Thymus (tissue), 14 donors: ENCODE measurements at places on chromosomes 1 and 21.

- DNase-seq: no peak
Observed at GRCh38 chr1:116404699-116405098, 31.7 kb downstream of the ATP1A1 start.

DNA sequence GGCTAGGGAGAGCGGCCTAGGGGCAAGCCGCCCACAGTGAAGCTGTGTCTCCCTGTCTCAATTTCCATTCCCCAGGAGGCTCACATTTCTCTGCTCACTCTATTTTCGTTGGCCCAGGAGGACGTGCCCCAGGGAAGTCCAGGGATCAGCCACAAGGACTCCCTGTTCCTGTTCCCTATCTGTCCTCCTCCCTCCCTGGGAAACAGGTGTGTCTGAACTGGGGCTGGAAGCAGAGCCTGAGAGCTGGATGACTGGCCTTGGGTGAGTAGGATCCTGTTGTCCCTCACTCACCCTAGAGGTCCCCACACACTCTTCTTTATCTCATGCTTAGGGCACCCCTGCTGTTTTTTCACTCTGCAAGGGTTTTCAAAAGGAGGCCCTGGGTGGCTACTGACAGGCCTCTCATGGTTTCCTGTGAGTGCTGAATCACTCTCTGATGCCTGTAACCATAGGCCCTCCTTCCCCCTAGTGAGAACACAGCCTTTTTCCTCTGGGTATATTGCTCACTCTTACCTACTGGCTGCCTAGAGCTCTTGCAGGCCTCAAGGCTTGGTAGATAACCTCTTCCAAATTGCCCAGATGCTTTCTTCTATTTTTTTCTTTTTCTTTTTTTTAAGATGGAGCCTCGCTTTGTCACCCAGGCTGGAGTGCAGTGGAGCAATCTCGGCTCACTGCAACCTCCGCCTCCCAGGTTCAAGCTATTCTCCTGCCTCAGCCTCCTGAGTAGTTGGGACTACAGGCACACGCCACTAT is 3.3 kb upstream of the UTP11 start:
- peak; percentile 70 for DNase-seq

DNA sequence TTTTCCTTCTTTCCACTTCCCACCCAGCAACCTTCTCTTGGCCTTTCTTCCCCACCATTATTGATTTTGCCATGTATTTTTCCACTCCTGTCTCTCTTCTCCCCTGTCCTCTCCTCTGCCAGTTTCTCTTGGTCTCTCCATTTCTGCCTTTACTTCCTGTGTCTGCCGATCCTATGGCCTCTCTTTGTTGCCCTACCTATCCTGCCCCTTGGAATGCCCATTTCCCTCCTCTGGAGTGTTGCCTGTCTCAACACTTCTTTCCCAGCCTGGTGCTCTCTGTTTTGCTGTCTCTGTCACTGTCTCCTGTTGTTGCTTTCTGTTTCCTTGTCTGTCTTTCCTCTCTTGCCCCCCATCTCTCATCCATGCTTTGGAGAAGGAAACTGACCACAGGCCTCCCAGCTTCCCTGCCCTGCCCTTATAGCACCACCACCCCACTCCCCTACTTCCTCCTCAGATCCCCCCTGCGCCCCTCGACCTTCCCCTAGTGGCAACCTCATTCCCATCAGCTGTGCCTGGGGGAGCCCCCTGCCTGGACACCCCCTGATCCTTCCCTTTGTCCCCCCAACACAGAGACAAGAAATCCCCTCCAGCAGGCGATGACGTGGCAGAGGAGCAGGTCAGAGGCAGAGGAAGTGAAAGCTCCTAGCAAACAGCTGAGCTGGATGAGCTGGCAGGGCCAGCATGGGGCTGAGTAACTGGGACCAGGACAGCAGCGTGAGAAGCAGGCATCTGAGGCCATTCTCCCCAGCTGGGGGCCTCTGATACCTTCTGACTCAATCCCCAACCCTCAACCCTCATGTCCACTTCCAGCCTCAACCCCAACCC is 6.6 kb upstream of the ETV3L start:
- no peak for DNase-seq

- no peak for DNase-seq
Observed at GRCh38 chr1:96790599-96790998, 69.0 kb downstream of the PTBP2 start.

DNA sequence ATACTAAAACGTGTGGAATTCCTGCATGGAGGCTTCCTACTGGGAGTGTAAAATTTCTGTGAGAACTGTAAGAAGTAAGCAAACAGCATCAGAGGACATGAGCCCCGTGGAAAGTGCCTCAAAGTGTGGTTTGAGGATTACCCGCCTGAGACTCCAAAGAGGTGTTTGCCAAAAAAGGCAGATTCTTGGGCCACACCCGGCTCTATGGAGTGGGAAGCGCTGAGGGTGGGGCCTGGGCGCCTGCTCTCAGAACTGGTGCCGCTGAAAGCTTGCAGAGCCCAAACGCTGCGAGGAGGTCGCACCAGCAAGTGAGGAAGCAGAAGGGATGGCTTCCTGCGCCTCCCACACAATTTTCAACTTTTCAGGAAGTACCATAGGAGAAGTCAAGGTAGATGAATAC is 43.0 kb upstream of the PSEN2 start:
- no peak for DNase-seq

- no peak for DNase-seq
Observed at GRCh38 chr21:46191257-46191685, 7.0 kb upstream of the SPATC1L start.

- no peak for DNase-seq
Observed at GRCh38 chr1:205980237-205980870, 22.8 kb downstream of the RAB7B start.

DNA sequence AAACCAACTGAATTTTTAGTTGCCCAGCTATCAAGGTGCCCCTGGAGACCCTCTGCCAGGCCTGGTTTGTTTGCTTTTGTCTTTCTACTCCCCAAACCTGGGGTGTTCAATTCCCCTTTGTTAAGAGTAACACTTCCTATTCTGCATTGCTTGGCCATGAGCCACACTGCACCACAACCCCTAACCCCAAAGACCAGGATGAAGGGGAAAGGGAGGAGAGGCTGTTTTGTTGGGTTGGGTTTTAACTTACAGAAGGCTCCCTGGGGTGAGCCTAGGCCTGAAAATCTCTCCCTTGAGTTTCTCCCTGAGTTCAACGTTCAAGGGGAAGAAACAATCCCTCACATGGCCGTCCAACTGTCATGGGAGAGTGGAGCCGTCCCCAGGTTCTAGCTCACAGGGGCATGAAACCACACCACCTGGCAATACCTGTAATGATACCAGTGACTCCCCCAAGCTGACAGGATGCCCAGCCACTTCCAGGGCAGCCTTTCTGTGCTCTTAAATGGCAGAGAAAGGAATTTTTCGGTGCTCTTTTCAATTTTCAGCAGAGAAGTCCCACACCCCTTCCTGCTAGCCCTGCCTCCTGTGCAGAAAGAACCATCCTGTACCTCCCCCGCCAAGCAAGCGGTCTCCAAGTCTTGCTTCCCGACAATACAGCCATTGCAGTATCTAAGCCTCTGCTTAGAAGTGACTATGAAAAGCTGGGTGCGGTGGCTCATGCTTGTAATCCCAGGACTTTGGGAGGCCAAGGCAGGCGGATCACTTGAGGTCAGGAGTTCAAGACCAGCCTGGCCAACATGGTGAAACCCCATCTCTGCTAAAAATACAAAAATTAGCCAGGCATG is 14.9 kb downstream of the SLC45A3 start:
- no peak for DNase-seq

DNA sequence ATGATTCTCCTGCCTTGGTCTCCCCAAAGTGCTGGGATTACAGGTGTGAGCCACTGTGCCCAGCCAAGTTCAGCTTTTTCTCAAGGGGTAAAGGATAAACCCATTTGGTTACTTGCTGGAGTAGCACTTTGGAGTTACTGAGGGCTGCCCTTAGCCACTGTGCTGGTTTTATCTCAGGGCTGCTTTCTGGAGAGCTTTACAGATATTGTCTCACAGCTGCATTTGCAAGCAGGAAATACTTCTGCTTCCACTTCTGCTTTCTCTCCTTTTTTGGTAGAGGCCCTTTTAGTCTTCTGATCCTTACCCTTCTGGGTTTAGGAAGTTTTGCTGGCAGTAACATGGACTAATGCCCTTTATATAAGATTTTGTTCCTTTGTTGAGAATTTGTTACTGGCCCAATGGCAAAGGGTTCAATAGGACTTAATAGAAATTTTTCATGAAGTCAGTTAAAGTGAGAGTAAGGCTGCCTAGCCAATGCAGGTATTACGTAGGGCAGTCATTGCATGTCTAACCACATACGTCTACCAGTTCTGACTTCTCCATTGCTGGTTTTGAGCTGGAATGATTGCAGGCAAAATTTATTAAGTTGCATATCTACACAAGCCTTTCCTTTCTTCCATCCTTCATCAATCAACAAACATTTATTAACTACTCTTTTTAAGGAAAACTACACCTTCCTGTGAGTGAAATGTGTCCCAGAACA is 24.4 kb downstream of the CAP1 start:
- DNase-seq: no peak

GRCh38 chr1:162502928-162503327 is 5.3 kb downstream of the UHMK1 start:
- DNase-seq: no peak

GRCh38 chr1:8252266-8252951 is 65.5 kb upstream of the SLC45A1 start:
- DNase-seq: no peak

DNA sequence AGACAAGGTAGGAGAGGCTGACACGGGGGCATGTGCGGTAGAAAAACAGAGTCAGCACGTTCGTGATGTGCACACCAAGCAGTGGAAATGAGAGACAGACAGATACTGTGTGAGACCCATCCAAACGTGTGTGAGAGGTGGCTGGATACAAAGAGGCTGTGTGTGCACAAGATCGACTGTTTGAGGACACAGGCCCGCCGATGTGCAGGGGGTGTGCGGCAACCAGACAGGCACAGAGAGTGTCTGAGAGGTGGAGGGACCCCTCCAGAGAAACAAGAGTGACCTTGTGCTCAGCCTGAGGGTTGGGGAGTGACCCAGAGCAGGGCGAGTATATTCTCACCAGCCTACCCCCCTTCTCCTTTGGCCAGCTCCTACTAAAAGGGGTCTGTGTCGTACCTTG is 97.8 kb upstream of the IPO9 start:
- DNase-seq: no peak

DNA sequence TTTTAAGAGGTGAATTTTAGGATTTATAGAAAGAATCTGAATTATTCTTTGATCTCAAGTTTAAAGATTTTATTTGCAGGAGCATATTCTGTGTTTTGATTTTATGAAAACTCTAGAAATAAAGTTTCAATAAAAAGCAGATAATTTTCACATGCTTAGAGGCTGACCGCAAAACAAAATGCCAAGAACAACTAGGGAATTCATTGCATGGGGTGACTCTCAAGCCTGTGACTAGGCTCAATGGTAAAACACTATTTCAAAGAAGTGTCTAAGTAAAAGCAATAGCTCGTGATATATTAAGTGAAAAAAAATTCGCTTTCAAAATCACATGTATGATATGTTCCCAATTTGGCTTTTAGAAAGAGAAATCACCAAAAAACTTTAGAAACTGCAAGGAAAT is 49.6 kb downstream of the RPL5 start:
- no peak for DNase-seq

DNA sequence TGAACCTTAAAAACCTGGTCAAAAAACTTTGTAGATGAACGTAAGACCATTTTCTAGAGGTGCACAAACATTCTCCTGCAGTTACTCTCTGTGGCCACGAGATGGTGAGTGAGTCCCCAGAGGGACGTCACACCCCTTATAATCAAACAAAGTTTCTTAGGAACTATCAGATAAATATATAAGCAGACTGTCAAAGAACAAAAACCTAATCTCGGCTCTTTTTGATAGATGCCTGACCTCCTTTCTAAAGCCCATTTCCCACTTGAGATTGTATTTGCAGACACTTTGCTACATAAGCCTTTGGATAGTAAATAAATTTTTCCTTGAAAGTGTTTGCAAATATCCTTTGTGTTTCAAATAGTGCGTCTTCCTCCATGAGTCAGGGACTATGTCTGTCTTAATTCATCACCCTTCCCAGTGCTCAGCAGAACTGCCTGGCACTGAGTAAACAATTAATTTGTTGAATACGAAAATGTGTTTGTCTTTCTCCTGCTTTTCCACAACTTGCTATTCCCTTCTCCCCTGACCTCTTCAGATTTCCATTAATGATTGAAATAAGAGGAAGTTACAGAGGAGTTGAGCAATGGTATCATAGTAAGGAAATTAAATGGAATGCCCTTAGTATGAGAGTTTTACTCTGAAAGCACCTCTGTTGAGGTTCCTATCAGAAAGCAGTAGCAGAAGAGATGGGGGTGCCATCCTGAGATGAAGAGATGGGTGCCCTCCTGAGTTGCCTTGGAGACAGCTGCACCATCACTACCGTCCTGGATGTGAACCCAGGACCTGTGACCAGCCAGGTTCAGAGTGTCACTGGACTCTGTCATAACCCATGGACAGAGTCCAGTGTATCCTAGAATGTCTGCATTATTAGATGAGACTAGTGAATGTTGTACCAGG is 57.8 kb upstream of the RAVER2 start:
- peak; percentile 55 for DNase-seq

DNA sequence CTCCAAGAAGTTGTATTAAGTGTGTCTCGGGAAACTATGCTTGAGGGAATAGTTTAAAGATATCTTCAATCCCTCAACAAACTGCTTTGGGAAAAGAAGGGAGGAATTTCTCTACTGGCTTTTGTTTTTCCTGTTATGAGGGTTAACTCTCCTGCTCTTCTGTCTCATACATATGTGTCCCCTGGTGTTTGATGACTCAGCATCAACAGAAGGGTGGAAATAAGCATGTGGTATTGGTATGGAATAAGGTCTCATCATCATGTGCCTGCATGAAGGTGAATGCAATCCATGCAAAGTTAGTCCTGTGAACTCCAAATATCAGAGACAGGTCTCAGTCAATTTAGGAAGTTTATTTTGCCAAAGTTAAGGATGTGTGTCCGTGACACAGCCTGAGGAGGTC is 27.2 kb upstream of the ADAR start:
- no peak for DNase-seq

GRCh38 chr1:70910013-70910412 is 137.6 kb downstream of the PTGER3 start:
- no peak for DNase-seq

DNA sequence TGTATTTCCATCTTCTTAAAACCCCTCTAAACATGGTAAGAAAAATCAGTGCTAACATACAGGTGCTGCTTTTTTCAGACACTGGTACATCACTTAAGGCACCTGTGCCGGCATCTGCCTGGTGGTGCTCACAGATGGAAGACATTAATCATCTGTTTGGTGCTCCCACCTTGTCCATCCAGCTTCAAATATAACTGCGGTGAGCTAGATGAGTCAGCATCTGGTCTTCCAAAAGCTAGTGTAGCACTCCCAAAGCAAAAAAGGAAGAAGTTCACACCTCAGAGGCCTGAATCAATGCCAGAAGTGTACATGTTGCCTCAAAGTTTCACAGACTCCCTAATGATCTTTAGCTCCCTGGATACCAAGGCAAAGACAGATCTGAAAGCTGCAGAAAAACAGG is 44.4 kb downstream of the TM2D1 start:
- no peak for DNase-seq

GRCh38 chr1:111778066-111778465 is 22.4 kb downstream of the DDX20 start:
- DNase-seq: no peak

- no peak for DNase-seq
Observed at GRCh38 chr1:192598589-192598988, 23.0 kb downstream of the RGS1 start.

GRCh38 chr1:93219443-93219842 is 38.9 kb downstream of the CCDC18 start:
- peak; percentile 8 for DNase-seq
